Right ventricle myocardium superior (tissue), 1 donor: ENCODE measurements at places on chromosomes 3 and 15. TPM values are rescaled to one million over a fixed set of nuclear protein-coding genes. Genes with fewer than 3 reads are reported as not detected.

DNAH12 gene
- 0.08 TPM for total RNA-seq

ARNT2 gene
- total RNA-seq: 3.3 TPM

GRCh38 chr3:156812521-156813335 lies 13.4 kb upstream of the LEKR1 start:
- no peak for DNase-seq

DNA sequence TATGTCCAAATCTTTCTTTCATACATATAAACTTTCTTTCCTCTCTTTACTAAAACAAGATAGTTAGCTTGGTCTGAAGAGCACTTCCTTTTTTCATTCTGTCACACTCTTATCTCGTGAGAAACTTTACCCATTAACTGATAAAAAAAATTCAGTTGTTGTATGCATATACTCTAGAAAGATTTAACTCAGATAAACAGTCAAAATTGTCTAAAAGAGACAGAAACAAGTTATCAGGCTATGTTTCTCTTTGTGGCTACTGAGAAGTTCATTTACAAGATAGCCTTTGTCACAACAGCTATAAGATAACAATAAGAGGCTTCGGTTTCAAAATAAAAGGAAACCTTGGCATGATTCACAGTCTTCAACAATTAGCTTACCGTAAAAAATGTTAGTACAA lies 235.7 kb upstream of the ATP10A start:
- DNase-seq: no peak

GRCh38 chr3:150371741-150372254 lies 36.3 kb upstream of the TSC22D2 start:
- no peak for DNase-seq

DNA sequence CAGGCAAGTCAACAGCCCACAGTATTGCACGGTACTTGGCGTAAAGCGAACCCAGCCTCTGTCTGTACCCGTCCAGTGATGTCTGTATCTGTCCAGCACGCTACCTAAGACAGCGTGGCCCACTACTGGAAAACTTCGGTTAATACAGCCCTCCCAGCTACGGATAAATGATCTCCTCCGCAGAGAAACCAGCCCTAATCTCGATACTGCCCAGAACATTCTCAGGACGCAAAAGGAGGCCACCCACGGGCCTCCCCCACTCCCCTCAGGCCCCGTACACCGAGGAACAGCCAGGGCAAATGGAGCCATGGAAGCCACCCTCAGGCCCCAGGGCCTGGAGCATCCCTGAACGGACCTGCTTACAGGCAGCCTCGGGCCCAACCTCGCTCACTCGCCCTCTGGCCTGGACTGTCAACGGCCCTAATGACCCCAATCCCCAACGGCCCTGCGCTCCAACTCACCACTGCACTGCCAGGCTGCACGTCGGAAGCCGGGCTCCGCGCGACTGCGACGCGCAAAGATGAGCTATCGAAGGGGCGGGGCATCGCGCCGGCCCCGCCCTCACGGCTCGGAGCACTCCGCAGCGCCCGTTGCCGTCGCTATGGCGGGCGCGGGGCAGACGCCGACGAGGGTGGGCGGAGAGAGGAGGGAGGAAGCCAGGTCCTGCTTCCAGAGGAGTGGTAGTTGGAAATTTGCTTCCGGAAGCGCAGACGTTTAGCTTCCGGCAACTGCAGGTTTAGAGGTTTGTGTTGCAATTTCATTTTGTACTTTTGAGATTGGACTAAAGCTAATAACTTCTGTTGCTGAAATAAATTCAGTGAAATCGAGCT lies at the start of gene SKIC8:
SKIC8 (minus strand) TSS at position 509 of the 830 bp plus-strand sequence. CDS start 3,923 bp downstream, outside the sequence.
- peak; percentile 95 for DNase-seq

GRCh38 chr3:60775985-60776384 lies 475.3 kb downstream of the FHIT start:
- no peak for DNase-seq

- no peak for DNase-seq
Observed at GRCh38 chr3:66379565-66379964, 121.3 kb downstream of the LRIG1 start.

- no peak for DNase-seq
Observed at GRCh38 chr3:29183346-29184087, 97.4 kb upstream of the RBMS3 start.

GRCh38 chr3:191192941-191193340 lies 6.1 kb upstream of the OSTN start:
- DNase-seq: no peak

GRCh38 chr3:136606990-136607389 lies 145.2 kb downstream of the STAG1 start:
- DNase-seq: no peak

- DNase-seq: no peak
Observed at GRCh38 chr15:31740203-31740602, 290.1 kb upstream of the CHRNA7 start.

DNA sequence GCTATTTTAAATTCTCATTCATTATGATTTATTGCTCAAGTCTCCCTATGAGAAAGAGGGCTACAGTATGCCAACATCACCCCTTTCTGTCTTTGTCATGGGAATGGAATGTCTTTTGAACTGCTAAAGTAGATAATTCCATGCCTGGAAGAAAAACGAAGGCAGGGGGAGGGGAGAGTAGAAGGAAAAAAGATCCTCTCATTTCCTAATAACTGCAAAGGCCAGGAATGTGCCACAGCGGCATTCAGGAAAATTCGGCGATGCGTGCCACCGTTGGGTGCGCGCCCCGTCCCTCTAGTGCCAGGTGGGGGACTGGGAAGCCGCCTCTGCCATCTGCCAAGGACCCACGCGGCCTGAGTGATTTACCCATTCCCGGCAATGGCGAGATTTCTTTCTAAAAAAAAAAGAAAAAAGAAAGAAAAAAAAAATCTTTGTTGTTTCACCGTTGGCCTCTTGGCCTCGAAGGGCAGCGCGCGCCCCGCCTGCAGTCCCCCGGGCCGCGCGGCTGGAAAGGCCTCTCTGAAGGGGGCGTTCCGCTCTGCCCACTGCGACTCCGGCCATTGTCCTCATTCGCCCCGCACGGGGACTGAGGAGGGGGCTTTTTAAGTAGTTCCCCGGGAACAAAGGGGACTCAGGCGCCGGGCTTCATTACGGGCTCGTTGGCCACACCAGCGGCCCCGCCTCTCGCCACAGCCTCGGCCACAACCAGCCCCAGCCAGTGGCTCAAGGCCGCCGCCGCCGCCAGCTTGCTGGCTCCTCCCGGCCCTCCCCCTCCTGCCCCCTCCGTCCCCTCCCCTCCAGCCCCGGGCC lies 54.5 kb downstream of the CPN2 start:
- peak; percentile 62 for DNase-seq

DNA sequence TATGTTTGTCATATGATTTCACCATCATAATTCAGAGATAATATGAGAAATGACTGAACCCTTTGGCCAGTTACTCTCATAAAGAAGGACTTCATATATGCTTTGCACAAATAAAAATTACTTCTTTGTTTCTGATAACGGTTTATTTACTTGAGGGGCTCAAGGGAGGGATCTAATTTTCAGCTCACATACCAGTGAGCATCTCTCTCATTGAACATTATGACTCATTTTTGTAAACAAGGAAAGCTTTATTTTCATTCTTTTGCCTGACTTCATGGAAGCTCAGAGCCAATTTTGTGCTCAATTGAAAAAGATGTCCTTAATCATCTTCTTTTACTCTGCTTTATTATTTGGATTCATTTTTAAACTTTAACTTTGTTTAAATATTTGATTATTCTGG lies 5.8 kb downstream of the NLGN1 start:
- DNase-seq: no peak

DNA sequence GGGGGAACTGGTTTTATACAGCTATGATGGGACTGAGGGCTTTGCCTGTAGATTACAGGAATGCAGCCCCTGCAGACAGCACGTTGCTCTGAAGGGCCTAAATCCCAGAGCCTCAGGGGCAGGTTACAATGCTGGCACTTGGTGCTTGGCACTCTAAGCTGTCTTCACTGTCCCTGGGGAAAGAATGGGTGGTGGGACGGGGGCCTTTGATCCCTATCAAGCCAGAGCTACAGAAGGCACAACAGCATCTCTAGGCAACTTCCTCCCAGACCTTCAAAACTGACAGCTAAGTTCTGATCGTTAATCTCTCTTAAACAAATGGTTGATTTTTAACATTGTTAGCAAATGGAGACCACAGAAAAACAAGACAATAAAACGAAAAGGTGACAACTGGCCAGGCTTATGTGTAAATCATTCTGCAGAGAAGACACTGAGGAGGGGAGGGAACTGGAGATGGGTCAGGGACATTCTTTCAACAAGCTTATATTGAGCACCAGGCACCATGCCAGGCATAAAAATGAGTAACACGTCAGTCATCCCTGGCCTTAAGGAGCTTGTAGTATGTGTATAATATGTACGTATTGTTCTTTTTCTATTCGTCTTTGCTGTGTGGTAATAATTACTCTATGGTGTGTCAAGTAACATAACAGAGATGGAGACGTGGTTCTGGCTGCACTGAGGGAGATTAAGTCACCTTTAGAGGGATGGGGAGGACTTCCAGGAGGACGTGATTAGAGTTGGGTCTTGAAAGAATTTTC lies 49.1 kb downstream of the CA12 start:
- no peak for DNase-seq

GRCh38 chr3:98778852-98779413 lies 15.8 kb downstream of the ST3GAL6 start:
- DNase-seq: no peak

DNA sequence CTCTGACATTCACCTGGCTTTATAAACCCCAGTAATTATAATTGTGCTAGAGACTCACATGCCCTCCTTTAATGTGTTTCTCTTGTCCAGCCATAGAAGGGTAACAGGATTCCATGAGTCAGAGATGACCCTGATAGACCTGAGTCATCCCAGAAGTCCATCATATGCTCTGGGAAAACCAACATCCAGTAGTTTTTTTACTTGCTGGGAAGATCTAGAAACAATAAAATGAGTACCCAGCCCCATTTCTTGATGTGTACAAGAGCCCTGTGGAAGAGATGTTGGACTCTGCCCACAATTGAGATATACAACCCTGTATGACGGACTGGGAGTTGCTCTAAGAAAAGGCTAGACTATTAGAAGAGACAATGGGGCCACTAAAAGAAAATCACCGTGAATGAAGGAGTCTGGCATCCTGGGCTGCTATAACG lies 22.4 kb upstream of the THUMPD3 start:
- no peak for DNase-seq

- no peak for DNase-seq
Observed at GRCh38 chr3:71543371-71544016, 40.0 kb downstream of the FOXP1 start.
